ENCODE measurements at places on chromosomes 11 and 22. TPM values are rescaled to one million over a fixed set of nuclear protein-coding genes. Genes with fewer than 3 reads are reported as not detected.

GRCh38 chr22:49047447-49047846, 780.2 kb downstream of the BRD1 start:
- no peak for DNase-seq

The WBP2NL gene
- total RNA-seq = 0.95 TPM

GRCh38 chr11:106785913-106786650, 232.2 kb downstream of the GUCY1A2 start:
- DNase-seq = no peak

- DNase-seq = no peak
Observed at GRCh38 chr22:24315367-24315966, 44.8 kb downstream of the SPECC1L start.

The PNPLA3 gene
- total RNA-seq = 1.7 TPM

The MYBPC3 gene
- not detected for total RNA-seq

The NRXN2 gene
- total RNA-seq = not detected

GRCh38 chr22:39309881-39310714, 9.3 kb downstream of the RPL3 start:
- no peak for DNase-seq

DNA sequence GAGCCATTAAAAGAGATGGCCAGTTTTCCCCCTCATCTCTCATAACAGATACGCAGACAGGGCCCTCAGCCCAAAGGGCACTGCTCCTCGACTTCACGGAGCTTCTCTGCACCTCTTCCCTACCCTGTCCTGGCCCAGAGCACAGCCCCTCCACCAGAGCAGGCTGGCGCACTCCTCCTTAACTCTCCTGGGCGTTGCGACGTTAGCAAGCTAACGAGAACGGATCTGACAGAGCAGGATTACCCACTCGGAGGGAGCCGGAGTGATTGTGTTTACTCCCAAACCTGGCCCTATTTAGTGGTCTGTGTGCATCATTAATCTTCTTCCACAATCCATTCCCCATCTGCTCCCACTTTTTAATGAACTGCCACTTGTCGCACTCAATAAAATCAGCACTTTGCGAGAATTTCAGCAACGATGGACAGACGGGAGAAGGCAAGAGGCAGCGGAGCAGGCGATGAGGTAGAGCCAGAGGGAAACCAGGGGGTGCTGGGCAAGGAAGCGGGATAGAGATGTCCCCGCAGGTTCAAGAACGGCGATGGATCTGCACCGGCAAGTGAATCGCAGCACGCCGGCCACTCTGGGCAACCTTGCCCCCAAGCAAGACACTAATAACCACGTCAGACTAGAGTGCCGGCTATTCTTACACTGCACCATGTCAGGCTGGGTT, 159.4 kb downstream of the BUD13 start:
- DNase-seq = no peak

The TRPM5 gene
- not detected for total RNA-seq

The B3GAT1 gene
- 0.09 TPM for total RNA-seq

The CNGA4 gene
- total RNA-seq = not detected

The PLEKHA7 gene
- 54.7 TPM for total RNA-seq

GRCh38 chr22:27647540-27647939, 154.0 kb downstream of the MN1 start:
- no peak for DNase-seq

DNA sequence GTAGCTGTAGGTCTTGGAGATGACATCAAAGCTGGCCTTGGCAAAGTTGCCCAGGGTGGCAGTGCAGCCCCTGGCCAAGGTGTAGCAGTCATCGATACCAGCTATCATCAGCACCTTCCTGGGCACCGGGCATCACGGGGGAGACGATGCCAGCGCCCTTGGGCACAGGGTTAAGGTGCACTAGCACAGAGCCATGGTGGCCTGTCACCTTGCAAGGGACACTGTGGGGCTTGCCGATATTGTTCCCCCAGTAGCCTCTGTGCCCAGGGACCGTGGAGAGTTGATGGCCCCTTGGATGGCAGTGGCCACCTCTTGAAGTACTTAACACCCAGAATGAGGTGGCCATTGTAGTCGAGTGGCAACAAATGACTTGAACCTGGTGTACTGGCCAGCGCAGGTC, 44.4 kb upstream of the FTH1 start:
- no peak for DNase-seq

The ARVCF gene
- total RNA-seq = 3.1 TPM

The DAGLA gene
- 2.7 TPM for total RNA-seq

GRCh38 chr11:13238879-13239514, 38.6 kb upstream of the BMAL1 start:
- DNase-seq = no peak

DNA sequence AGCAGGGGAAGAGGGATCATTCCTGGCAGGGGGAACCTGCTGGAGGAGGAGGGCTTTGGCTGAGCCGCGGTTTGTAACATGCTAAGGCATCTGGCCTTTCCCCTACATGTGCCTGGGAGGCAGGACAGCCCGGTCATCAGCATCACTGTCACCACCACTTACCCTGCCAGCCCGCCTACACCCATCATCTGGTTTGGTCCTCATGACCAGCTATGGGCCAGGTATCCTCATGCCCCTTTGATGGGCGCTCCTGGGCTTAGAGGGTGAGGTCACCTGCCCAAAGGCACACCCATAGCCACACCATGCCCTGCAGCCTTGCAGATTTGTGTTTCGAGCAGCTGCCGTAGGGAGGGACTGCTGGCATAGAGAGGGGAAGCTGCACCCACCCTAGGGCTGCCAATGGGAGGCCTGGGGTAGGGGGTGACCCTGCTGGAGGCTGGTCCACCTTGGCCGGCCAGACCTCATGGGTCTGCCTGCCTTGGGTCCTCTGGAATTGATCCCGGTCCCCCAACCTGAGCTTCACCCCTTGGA, 2.6 kb downstream of the MRGPRF start:
- DNase-seq = no peak

GRCh38 chr11:42311514-42311913, 852.1 kb upstream of the LRRC4C start:
- no peak for DNase-seq

DNA sequence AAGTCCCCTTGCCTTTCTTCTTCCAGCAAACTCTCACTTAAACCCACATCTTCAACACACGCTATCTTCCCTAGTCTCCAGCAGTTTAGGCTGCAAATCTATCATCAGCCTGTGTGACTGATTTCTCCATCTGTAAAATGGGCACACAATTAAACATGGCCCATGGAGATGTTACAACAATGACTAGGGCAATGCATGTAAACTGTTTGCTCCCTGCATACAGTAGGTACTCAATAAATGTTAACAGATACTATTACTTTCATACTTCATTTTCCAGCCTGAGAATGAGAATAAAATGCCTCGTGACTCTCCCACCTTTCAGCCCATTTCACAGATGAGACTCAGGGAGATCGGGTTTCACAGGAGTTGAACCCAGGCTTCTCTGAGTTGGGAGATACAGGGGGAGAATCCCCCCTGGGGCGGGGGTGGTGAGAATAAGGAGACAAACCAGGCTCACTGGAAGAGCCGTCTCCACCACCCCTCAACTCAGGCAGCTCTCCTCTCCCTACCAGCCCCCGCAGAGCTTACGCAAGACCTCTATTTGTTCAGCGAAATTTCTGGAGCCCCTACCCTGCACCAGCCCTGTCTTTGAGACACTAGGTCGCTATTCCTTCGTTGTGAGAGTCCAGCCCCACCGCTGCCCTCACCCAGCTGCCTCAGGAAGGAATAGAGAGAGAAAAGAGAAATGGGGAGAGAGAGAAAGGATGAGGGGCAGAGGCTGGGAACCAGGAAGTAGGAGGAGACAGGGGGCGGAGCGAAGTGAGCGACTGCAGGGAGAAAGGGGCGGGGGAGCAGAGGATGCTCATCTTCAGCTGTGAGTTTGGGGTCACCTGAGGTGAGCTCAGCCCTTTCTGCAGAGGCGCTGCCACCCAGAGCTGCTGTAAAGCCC, 42.1 kb upstream of the KLHL35 start:
- no peak for DNase-seq

GRCh38 chr11:1753229-1753928, 3.0 kb upstream of the IFITM10 start:
- DNase-seq = no peak

The UPK2 gene
- total RNA-seq = not detected

DNA sequence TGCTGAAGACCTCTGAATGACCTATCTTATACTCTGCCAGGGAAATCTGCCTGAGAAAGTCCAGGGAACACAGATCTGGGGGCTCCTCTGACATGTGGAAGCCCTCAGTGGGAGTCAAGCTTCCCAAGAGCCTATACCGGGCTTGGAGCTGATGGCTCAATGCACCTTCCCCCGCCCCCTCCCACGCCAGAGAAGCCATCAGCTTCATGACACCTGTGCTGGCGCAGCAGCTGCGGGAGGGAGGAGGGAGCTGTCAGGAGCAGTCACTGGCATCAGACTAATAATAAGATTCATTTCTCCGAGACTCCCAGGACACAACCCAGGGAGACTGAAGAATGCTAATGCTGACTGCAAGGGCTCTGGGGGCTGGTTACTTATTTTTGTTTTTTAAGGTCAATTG, 47.8 kb downstream of the SPATA19 start:
- no peak for DNase-seq

DNA sequence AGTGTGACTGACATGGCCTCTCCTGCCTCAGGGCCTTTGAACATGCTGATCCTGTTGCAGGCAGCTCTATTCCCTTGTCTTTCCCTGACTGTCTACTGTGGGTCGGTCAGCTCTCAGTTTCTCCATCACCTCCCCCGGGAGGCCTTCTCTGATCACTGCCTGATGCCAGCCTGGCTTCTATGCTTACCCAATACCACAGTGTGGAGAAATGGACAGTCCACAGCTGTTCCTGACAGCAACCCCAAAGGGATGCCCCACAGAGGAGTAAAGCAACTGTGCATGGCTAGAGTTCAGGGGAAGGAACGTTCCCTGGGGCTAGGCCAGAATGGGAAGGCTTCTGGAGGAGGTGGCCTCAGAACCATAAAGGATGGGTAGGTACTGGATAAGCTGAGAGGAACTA, 354.3 kb downstream of the MIAT start:
- DNase-seq = no peak

DNA sequence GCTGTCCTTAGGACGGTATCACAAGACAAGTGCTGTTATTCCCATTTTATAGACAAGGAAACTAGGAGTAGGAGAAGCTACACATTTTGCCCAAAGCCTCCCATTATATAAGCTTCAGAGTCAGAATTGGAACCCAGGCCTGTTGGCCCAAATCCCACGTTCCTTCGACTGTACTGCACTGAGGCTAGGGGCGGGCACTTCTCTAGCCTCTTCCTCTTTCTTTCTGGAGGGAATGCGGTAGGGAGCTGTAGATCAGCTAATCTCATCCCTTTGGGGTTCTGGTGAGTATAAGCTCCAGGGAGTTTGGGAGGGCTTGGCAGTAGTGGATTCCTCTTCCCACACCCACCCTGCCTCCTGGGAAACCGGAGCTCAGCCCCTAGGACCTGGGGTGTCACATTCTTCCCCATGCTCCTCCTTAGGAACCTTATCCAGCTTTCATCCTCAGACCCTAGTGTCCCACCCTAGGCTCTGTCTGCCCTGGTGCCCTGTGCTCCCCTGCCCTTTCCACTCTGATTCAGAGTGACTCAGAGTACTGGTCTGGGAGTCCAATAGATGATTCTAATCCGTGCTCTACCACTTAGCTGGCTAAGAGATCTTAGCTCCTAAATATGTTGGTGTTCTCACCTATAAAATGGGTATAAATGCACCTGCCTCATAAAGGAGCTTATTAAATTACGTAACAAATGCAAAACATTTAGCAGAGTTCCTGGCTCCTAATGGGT, 29.3 kb downstream of the PHLDB1 start:
- DNase-seq = no peak

DNA sequence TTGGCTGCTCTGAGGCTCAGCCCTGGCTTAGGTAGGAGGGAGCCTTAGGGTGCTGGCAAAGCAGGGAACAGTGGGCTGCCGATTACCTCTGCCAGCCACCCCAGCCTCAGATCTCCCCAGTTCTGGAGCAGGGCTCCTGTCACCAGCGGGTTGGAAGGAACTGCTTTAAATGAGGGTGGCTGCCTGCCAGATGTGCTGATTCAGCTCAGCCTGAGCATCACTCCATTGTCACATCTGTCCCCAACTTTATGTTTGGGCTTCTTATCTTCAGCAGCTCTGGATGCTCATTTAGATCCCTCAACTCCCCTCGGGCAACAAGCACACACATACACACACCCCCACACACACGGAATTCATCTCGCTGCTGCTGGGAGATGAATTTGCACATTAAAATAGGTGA, 16.9 kb upstream of the ANKK1 start:
- DNase-seq = no peak

DNA sequence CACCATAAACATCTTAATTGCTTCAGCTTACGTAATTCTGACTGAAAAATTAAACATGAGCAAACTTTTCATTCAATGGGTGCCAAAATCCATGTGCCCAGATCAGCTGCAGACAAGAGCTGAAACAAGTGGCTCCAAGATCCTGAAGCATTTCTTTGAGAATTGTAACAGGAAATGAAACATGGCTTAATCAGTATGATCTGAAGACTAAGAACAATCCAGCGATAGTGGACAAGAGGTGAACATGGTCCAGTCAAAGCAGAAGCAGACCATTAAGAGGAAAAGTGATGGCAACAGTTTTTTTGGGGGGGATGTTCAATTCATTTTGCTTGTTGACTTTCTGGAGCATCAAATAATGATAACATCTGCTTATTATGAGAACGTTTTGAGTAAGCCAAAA, 1964.5 kb upstream of the RAG2 start:
- no peak for DNase-seq

- no peak for DNase-seq
Observed at GRCh38 chr11:46633291-46634217, 16.2 kb downstream of the ATG13 start.

The CYTH4 gene
- 4.0 TPM for total RNA-seq

- DNase-seq = no peak
Observed at GRCh38 chr11:24925091-24925490, 428.2 kb downstream of the LUZP2 start.

The UPB1 gene
- not detected for total RNA-seq

DNA sequence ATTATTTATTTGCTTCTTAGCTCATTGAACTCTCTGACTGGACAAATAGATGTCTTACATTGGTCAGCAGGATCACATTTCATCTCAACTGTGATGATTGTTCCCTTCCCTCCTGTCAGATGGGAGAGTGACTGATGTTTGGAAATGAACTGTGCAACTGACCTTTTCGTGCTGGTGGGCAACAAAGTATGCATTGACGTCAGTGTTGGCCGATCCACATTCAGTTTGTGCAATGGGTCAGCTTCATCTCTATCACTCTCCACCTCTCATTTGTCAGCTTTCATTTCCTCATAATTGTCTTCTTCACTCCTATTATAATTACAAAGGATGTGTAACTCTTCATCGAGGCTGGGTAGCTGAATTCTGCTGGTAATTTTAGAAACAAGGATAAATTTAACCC, 71.3 kb downstream of the PPP2R1B start:
- DNase-seq = no peak

- DNase-seq = no peak
Observed at GRCh38 chr11:64787526-64788320, 9.4 kb upstream of the SF1 start.

GRCh38 chr11:5541427-5541826, 6.9 kb downstream of the OR52H1 start:
- DNase-seq = no peak

The PYGM gene
- total RNA-seq = 0.31 TPM

GRCh38 chr22:45472426-45472825, 30.3 kb upstream of the FBLN1 start:
- no peak for DNase-seq

- DNase-seq = no peak
Observed at GRCh38 chr11:10752061-10752460, 1.0 kb downstream of the CTR9 start.
